ENCODE measurements at places on chromosomes 12 and 14.

DNA sequence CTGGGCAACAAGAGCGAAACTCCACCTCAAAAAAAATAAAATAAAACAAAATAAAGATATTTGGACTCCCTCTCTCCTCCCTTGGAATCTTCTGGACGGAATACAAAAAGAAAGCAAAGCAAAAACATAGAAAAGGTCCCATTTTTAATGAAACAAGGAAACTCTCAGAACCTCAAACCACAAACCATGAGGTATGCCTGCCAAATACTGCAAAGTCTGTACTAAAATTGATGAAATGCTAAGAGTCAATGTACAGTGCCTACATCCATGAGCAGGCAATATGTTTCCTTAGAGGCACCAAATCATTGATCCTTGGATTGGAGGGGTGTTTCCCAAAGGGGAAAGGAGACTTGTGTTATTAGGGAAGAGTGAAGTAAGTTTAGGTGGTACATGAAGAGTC lies 8.2 kb upstream of the RPS6KA5 start:
- no peak for DNase-seq

DNA sequence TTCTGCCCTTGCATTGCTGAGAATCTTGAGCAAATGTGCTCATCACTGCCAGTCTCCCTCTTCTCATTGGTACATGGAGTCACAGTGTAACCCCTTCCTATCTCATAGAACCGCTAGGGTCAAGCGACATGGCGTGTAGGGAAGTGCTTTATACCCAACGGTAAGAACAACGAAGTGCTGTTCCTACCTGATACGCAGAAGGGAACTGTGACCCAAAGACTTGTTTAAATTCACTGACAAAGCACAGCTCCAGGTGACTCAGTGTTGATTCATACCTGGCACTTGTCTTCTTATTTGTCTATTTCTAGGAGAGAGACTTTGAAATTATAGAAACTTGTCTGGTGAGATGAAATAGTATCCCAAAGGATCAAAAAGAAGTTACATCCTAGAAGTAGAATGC lies 53.7 kb downstream of the FBXL14 start:
- DNase-seq: no peak

DNA sequence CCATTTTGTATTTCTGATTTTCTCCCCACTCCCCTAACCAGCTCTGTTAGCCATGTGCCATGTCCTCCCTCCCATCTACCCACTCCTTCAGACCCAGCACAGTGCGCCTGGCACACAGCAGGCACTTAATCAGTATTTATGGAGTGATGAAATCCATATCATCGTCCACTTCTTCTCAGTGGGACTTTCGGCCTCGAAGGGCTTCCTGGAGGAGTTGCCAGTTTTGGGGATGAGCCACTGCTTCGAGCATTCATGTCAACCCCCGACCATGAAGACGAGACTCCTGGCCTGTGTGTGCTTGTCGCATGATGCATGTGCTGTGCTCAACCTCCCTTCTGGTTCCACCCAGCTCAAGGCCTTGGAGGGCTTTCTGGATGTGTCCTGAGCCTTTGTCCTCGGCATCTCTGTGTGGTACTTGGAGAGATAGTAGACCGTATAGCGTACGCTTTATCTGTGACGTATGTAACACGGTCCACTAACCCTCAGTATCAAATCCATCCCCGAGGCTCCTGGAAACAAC lies 119.5 kb upstream of the RTL1 start:
- DNase-seq: no peak

GRCh38 chr14:32366986-32367385 lies 37.9 kb downstream of the AKAP6 start:
- DNase-seq: no peak

DNA sequence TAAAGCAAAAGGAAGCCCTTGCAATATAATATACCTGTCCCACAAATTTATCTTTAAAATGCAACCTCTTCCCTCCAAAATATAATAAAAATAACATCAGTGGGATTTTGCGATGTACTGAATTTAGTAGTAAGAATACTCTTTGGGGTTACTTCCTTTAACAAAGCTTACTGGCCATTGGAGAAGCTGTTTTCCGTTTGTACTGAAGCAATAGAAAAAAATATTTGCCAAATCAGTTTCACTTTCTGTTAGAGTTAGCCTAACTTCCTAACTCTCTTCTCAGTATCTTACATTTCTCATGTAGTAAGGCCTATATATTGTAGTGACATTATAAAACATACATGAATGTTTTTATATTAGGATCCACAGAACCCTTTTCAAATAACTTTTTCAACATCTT lies 3.7 kb downstream of the MAX start:
- no peak for DNase-seq

DNA sequence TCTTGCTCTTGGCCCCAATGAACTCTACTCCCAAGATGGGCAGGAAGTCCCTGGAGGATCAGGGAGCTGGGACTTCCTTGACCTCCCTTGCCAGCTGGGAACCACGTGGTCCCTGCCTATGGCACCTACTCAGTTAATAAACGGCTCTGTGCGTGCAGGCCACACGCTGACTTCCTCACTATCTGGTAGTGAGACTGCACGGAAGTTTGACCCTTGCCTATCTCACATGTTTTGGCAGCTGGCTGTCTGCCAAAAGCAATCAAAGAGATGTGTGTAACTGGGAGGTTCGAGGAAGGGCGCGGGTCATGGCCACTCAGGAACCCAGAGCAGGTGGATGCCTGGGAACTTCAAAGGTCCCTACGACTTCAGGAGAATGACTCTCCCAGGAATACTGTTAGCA lies 57.9 kb downstream of the RFLNA start:
- DNase-seq: peak; percentile 48

GRCh38 chr12:90562671-90563070 lies 392.3 kb downstream of the CCER1 start:
- DNase-seq: no peak

GRCh38 chr12:42208574-42208973 lies 29.5 kb downstream of the YAF2 start:
- no peak for DNase-seq

- no peak for DNase-seq
Measured at GRCh38 chr12:2094597-2094996, 41.8 kb downstream of the CACNA1C start.

GRCh38 chr12:76881142-76881541 lies 2.3 kb upstream of the CSRP2 start:
- no peak for DNase-seq

DNA sequence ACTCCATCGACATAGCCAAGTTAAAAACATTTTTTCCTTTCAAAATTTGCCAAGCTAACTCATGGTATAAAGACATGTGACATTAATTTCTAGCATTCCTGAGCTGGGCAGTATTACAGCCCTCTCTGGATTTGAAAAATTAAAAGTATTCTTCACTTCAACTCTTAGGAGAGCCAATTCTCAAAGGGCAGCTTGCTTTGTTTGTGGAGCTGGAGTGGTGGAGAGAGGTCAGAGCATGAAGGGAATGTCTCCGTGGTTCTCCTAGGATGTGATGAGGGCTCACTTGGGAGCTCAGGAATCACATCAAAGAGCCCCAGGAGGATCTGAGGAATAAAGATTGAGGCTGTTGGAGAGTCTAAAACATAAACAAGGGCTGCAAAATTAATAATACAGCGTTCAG lies 46.9 kb upstream of the RGS6 start:
- DNase-seq: no peak

Measured in pancreas (tissue), 10 donors.